SIG-M5 (cell line): ENCODE measurements at places on chromosomes 2 and 18.
A peak's percentile ranks its signal among the peaks of the same experiment; 100 is the strongest.

DNA sequence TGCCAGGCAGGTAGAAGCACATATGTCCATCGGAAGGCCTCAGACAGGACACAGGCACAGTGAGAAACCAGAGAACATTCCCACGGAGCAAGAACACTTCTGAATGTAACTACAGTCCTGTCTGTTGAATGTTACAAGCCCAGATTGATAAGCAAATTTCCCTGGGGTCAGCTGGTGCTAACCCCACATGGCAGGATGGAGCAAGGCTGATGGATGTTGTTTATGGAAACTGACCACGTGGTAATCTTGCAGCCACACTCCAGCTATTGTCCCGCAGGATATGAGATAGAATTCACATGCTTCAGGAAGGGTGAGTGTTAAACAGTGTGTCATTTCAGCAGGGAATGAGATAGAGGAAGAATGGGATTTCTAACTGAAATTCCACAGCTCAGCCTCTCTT is 138.8 kb upstream of the COPS8 start:
- no peak for DNase-seq

GRCh38 chr2:196607073-196607472 is 32.4 kb upstream of the CCDC150 start:
- DNase-seq: no peak

DNA sequence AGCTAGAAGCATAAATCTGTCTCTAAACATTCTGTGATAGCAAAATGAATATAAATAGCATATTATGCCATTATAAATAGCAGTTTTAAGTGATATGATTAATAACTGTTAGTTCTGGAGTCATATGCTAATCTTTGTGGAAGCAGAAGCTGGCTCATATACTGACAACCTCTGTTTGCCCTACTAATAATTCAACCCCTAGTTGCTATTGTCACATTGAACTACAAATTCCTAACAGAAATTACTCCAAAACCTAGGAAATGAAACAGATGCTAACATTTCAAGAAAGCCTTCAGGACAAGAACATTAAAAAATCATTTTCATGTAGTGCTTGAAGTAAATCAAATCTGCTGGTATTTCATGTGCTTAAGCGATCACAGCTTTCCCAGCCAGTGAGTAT is 28.2 kb downstream of the CALCRL start:
- no peak for DNase-seq

DNA sequence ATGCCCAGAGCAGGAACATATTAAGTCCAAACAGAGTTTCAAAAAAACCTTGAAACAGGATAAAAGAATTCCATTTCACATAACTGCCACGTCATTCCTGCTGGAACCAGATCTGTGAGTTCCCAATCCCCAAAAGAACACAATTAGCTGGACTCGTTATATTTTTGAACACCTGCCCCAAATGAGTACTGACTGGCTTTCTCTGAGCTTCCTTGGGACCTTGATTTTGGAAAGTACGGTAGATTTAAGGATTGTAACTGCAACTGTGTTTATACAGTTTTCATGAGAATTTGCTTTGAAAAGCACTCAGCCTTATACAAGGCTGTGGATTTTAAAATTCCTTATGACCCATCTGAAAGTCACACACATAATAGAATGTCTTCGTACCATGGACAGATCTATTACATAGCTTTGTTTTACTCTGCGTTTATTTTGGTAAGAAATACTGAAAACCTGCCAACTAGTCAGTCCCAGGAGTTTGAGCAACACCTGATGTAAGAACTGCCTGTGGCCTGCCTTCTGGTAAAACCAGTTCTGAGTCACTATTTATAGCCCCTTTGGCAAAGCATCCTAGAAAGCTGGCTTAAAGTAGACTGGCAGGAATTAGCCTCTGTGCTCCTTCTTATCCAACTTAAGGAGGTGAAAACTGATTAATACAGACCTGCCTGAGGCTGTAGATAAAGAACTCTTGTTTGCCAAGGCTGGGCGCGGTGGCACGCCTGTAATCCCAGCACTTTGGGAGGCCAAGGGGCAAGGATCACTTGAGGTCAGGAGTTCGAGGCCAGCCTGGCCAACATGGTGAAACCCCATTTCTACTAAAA is 48.1 kb downstream of the MERTK start:
- DNase-seq: no peak

- no peak for DNase-seq
These were observed 311.8 kb downstream of the LNPK start for GRCh38 chr2:175690113-175690837.

DNA sequence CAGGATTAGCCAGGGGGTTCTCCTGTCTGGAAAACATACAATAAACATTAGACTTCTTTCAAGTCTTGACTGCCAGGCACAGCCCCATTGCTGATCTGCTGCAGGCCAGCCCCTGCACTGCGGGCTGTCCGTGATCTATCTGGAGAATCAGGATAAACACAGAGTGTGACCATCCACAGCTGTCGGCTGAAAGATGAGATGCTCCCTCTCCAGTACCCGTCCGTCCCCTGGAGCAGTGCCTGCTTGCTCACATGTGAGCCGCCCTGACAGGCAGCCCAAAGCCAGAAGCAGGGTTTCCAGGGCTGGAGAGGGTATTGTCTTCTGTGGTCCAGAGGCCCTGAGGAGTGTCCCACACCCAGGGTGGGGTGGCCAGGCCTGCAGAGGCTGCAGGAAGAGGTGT is 46.1 kb upstream of the FOSL2 start:
- DNase-seq: no peak

GRCh38 chr2:143524119-143524553 is 394.9 kb downstream of the ARHGAP15 start:
- no peak for DNase-seq

- peak; percentile 92 for DNase-seq
These were observed 1.1 kb upstream of the SULT6B1 start for GRCh38 chr2:37189452-37190153.

DNA sequence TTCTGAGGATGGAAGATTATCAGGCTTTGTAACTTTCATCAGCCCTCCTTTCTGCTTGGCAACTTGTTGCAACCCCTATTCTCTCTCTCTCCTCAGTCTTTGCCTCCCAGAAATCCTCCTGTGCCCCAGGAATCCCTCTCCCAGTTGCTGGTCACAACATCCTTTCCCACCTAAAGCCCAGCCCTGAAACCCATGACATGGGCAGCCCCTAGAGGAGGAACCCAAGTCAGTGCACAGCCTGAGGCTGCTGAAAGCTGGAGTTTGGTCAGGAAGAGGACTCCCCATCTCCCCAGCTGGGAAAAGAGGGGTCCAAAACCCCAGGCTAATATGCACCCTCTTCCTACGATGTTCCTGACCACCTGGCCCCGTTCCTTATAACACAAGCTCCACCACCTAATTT is 29.5 kb downstream of the PKDCC start:
- DNase-seq: no peak

DNA sequence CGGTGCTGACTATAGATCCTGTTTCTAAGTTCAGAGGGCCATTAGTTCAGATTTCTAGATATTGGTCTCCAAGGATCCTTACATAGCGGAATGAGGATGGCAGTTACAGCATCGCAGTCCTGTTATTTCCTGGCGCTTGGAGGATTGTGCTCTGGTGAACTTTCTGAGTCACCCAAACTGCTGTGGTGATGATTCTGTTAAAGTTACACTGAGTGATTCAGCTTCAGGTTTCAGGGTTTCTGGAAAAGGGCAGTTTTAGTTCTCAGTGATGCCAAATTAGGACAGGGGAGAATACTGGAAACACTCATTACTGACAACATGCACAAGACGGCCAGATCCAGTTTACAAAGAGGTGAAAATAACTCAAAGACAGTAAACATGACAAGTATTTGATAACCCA is 52.1 kb upstream of the ANKRD62 start:
- no peak for DNase-seq

GRCh38 chr18:26700201-26700600 is 151.8 kb upstream of the KCTD1 start:
- DNase-seq: no peak

DNA sequence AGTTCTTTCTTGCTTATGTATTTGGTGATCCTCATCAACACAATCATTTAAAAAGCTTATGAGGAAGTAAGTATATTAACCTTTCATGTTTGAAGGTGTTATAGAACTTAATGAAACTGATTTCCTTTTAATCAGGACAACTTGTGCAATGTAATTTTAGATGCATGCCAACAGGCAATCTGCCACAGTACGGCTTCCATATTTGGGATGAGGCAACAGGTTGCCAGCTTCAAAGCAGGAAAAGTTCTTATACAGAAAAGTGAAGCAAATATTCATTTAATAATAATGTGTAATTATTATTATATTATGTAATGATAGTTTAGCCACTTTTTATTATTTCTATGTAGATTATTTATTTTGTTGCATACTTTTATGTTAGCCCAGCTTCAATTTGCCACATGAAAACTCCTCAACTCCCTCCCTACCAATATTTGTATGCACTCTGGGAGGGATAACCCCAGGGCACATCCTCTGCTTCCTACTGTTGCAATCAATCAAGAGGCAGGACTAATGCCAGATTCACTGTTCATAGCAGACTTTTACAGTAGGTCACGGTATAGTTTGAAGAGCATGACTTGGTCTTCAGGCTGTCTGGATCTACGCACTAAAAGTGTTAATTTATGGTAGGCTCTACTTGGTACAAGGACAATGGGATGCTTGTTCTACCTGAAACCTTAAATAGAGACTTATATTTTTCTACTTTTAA is 277.2 kb downstream of the AGPS start:
- no peak for DNase-seq

DNA sequence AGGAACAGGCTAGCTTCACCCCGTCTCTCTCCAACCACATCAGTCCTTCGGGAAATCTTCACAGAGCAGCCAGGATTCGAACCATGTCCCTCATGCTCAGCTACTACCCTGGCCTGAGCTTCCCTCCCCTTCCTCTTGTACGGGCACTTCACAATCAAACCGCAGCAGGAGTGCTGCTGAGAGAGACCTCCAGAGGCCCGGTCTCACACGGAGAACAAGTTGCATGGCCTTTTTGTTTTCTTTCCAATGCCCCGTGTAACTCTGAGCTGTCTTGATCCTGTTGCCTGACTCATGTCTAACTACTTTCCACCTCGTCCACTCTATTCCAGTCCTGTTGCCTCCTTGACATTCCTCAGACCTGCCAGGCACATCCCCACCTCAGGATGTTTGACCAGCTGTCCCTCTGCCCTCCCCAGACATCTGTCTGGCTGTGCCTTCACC is 25.4 kb downstream of the FBLN7 start:
- no peak for DNase-seq

- no peak for DNase-seq
These were observed 13.0 kb upstream of the LBH start for GRCh38 chr2:30218338-30218713.

GRCh38 chr18:12336887-12337286 is 28.8 kb downstream of the TUBB6 start:
- no peak for DNase-seq

DNA sequence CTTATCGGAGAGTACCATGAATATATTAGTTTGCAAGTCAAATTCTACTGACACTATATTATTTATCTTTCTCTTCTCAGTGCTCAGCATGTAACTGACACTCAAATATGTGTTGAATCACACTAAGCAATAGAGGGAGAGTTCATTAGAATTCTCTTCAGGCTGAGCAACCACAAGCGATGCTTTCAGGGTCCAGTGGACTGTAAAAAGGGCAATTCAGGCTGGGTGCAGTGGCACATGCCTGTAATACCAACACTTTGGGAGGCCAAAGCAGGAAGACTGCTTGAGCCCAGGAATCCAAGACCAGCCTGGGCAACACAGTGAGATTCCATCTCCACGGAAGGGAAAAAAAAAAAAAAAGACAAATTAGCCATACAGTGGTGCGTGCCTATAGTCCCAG is 16.3 kb downstream of the PDE6D start:
- no peak for DNase-seq

DNA sequence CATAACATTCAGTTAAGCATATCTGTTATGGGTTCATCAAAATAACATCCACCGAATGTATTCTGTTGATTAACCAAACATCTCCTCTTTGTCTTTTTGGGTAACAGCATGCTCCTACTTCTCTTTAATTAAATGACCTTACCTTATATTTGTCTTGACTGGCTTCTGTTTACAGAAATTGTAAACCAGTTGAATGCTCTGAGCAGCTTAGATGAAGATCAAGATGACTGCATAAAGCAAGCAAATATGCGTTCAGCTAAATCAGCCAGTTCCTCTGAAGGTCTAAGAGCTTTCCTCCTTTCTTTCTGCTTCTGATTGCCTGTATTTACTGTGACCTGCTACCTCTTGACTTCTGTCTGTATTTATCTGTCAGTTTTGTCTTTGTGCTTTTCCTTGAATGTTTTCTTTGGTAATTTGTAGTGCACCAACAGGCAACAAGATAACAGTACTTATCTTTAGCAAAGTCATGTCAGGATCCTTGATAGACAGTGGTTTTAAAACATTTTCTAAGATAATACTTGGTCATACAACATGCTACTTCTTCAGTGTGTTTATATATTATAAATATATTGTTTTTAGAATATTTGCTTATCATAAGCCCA is 152.8 kb downstream of the EHBP1 start:
- DNase-seq: no peak

GRCh38 chr2:204881655-204882054 is 336.4 kb downstream of the PARD3B start:
- no peak for DNase-seq

DNA sequence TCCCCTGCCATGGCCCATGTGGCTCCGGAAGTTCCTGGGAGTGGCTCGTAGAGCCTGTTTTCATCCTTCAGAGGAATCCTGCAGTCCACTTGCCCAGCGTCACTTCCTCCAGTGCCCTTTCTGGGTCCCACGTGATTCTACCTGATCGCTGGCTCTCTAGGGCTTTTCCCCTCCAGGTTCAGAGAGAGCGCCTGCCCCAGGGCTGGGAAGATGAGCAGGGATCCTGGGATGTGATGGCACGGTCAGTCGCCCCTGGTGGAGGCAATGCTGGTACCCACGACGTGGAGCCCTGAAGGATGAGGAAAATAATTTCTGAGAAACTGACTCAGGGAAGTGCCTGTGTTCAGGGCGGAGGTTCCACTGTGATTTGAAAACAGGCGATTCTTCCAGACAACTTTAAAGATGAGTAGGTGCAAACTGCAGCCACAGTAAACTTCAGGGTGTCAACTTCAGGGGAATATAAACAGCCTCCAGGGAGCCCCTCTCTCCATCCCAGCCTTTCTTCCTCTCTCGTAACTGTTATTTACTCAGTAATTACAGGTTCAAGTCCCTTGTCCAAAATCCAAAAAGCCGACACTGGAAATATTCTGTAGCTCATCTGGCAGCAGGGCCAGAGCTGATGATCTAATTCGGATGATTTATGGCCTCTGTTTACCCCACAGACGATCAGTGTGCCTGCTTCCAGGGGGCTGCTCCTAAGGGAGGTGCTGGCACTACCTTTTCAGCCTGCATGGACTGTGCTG is 105.9 kb downstream of the AGAP1 start:
- no peak for DNase-seq
